ENCODE measurements at places on chromosomes 16 and 17.

DNA sequence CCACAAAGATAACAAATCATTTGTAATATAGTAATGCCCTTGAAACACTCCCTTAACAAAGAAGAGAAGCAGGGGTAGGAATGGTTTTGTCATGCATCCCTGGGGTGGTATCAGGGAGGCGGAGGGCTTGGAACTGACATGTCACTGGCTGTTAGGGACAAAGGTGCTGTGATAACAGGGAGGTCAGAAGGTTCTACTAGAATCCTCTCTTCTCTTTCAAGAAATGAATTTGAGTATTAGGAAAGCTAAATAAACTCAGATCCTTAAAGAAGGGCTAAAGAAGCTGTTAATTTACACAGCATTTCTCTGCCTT lies 65.4 kb upstream of the ADAMTS18 start:
- DNase-seq: no peak

DNA sequence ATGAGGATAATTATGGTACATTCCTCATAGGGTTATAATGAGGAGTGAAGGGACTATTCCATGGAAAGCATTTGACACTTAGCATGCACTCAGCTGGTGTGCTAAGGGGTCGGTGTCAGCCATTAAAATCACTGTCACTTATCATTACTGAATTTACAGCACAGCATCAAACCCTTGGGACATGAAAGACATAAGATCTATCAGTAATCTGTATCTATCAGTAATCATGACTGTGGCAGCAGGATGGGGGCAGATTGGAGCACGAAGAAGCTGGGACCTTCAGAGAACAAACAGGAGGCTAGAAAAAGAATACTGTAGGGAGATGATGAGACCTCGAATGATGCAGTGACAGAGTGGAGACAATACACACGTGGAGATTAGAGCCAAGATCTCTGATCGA lies 73.5 kb upstream of the CLEC3A start:
- no peak for DNase-seq

DNA sequence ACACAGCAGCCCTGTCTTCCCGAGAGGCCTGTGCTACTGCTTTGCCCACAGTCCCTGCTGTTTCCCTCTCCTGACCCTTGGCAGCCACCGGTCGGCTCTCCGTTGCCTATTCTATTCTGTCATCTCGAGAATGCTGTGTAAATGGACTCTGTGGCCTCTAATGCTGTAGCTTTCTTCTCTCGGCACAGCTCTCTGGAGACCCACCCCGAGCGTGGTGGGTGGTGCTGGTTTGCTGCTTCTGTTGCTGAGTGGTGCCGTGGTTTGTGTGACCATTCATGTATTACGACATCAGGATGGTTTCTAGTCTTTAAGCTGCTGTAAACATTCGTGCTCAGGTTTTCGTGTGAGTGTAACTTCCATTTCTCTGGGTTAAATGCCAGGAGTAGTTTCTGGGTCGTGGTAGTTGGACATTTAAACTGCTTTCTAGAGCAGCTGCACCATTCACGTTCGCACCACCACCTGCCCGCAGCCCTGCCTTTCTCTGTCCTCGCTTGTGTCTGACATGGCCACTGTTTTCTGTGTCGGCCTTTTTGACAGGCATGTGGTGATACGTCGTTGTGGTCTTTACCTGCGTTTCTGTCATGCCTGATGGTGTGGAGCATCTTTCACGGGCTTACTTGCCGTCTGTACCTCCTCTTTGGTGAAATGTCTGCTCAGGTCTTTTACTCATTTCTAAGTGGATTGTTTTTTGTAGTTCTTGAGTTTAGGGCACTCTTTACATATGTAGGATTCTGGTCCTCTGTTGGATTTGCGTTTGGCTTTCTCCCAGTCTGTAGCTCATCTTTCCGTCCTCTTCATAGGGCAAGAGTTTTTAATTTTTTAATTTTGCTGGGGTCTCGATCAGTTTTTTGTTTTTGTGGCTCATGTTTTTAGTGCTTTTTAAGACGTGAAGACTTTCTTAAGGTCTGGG lies 47.7 kb upstream of the ZNF750 start:
- no peak for DNase-seq

DNA sequence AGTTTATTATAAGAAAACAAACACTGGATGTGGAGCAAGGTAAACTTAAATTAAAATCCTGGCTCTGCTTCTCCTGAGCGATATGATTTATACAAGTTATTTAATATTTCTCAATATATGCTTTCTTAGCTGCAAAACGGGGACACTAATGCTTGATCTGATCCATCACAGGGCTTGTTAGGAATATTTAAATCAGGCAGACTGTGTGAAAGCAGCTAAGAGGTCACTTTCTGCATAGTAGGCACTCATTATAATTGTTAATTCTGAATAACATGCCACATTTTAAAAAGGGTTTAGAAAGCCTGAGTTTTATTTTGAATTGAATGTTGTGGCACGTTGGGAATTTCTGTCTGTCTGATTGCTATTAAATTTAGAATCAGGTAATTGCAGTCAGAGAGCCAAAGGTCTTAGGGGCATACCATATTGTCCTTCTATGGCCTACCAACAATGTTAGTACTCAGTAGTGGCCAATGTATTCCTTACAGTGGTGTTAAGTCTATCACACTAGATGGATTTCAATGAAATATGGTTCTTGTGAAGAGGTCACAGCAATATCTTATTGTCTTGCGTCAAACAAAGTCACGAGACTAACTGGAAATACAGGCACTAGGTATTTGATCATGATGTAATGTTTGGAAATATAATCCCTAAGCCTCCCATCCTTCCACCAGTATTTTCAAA lies 890.0 kb upstream of the CDH8 start:
- DNase-seq: no peak

- no peak for DNase-seq
Measured at GRCh38 chr17:2262135-2262587, 41.4 kb downstream of the SMG6 start.
